ENCODE measurements at places on chromosomes 12 and 14. TPM values are rescaled to one million over a fixed set of nuclear protein-coding genes. Genes with fewer than 3 reads are reported as not detected.

DNA sequence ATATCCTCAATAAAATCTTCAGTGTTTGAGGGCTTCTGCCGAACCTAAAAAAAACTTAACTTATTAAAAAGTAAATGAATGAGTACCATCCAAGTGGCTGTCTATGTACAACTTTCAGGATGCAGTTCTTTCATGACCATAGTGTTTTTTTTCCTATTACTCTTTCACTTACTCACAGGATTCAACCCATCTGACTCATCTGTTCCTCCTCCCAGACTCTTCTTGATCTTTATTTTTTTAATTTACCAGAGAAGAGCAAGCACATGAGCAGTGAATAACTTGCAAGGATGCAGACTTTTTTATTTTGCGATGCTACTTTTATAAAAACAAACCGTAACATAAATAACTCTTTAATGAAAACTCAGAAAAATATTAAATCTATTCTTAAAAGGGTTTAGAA is 24.5 kb downstream of the RECQL start:
- no peak for DNase-seq
- H3K27me3 ChIP-seq: no peaks in the 10 kb centered on the region
- peaks cover 17% of the 10 kb centered on the region for H3K36me3 ChIP-seq

- no peak for DNase-seq
- H3K27ac ChIP-seq: no peak overlapping the region
- H3K36me3 ChIP-seq: no peaks in the 10 kb centered on the region
- no peak overlapping the region for H3K4me3 ChIP-seq
- H3K4me1 ChIP-seq: no peaks in the 10 kb centered on the region
Measured at GRCh38 chr14:85625925-85626585, 96.1 kb downstream of the FLRT2 start.

DNA sequence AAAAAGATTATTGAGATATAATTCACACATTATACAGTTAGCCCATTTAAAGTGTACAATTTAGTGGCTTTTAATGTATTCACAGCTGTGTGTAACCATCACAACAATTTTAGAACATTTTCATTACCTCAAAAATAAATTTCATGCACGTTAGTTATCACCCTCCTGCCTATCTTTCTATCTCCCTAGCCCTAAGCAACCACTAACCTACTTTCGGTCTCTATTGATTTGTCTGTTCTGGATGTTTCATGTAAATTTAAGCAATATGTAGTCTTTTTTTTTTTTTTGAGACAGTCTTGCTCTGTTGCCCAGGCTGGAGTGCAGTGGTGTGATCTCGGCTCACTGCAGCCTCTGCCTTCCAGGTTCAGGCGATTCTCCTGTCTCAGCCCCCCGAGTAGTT is 439.4 kb downstream of the PCNX1 start:
- no peaks in the 10 kb centered on the region for H3K27me3 ChIP-seq
- H3K4me3 ChIP-seq: no peak overlapping the region
- H3K36me3 ChIP-seq: no peaks in the 10 kb centered on the region

- no peaks in the 10 kb centered on the region for H3K27me3 ChIP-seq
- H3K4me3 ChIP-seq: no peak overlapping the region
- no peaks in the 10 kb centered on the region for H3K4me1 ChIP-seq
- H3K36me3 ChIP-seq: no peaks in the 10 kb centered on the region
Measured at GRCh38 chr14:54712465-54713200, 145.7 kb downstream of the SAMD4A start.

DNA sequence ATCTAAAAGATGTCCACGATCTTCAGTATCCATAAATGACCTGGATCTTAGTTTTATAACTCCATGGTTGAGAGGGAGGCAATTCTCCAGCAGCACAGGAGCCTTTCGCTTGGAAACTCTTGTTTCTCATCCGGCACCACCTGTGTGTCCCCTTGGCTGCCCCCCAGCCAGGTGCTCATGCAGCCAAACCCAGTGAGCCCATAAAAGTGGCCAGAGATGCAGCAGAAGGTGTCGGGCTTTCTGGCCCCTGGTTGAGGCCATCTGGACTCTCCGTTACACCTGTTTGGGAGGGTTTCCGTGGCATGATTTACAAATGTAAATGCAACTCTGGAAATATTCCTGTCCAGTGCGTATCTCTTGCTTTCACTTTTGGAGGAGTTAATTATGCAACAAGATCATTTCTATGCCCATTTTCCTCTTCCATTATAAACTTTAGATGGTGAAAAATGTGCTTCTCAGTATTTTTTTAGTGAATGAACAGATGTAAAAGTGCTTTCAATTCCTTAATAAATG is 291.1 kb downstream of the DIO2 start:
- H3K36me3 ChIP-seq: no peaks in the 10 kb centered on the region
- H3K27ac ChIP-seq: no peak overlapping the region
- no peaks in the 10 kb centered on the region for H3K4me1 ChIP-seq
- H3K27me3 ChIP-seq: no peaks in the 10 kb centered on the region

- H3K27me3 ChIP-seq: no peaks in the 10 kb centered on the region
- H3K4me3 ChIP-seq: no peak overlapping the region
- DNase-seq: no peak
- H3K27ac ChIP-seq: no peak overlapping the region
- H3K36me3 ChIP-seq: no peaks in the 10 kb centered on the region
Measured at GRCh38 chr12:65209655-65210043, 40.3 kb downstream of the LEMD3 start.

GRCh38 chr14:100342195-100342594 is 19.1 kb downstream of the SLC25A47 start:
- peaks cover 5% of the 10 kb centered on the region for H3K4me1 ChIP-seq
- no peak overlapping the region for H3K27ac ChIP-seq
- no peak for DNase-seq
- no peaks in the 10 kb centered on the region for H3K27me3 ChIP-seq
- H3K4me3 ChIP-seq: no peak overlapping the region

DNA sequence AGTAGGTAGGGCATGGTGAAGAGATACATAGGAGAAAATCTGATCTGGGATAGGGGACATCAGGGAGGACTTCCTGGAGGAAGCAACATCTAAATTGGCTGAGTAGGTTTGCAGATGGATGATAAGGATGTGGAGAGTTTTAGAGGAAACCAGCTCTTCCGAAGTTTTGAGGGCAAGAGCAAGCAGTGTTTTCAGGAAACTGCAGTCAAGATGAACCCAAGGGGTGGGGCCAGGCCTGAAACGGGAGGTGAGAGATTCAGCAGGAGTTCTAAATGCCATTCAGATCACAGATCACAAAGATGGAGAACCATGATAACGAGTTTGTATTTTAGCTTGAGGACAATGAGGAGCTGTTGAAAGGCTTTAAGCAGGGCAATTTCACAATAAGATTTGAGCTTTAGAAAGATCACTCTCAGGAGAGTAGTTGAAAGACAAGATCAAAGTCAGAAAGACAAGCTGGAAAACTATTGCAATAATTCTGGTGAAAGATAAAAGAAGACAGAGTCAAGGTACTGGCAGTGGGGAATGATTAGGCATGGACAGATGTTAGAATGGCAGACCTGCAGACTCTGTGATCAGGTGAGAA is 70.1 kb upstream of the PLXNC1 start:
- H3K4me3 ChIP-seq: no peak overlapping the region
- H3K27ac ChIP-seq: no peak overlapping the region
- H3K36me3 ChIP-seq: no peaks in the 10 kb centered on the region
- DNase-seq: no peak
- H3K4me1 ChIP-seq: no peaks in the 10 kb centered on the region
- no peaks in the 10 kb centered on the region for H3K27me3 ChIP-seq

DNA sequence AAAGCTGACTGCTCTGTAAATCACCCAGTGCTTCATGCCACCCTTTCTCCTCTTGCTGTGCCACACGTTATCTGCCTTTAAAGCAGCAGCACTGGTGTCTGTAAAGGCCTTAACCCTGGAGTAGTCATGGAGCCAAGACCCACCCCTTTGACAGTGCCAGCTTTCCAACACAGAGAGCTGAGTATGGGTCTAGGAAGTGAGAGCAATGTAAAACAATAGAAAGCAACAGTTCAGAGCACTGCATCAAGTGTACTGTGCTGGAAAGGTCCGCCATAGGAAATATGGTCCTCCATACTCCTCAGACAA is 139.5 kb downstream of the DAD1 start:
- no peaks in the 10 kb centered on the region for H3K4me1 ChIP-seq
- H3K27ac ChIP-seq: no peak overlapping the region
- DNase-seq: no peak
- no peak overlapping the region for H3K4me3 ChIP-seq
- H3K36me3 ChIP-seq: no peaks in the 10 kb centered on the region

GRCh38 chr14:93431036-93431670 is 414 bp downstream of the UNC79 start:
- no peaks in the 10 kb centered on the region for H3K36me3 ChIP-seq
- DNase-seq: no peak
- no peak overlapping the region for H3K4me3 ChIP-seq
- H3K4me1 ChIP-seq: no peaks in the 10 kb centered on the region

DNA sequence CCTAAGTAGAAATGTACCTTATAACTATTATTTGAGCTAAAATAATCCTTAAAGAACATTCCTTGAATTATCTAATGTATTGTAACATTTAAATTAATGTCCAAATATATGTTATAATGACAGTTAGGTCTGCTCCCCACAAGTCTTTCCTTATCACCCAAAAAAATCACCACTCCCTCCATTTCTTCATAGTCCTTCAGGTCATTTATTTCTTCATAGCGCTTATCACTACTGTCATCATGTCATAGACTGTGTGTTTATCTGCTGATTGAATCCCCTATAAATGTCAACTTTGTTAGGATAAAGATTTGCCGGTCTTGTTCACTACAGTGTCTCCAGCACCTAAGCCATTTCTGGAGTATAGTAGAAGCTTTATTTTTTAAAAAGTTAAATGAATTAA is 12.0 kb downstream of the LUM start:
- no peak overlapping the region for H3K4me3 ChIP-seq
- no peaks in the 10 kb centered on the region for H3K36me3 ChIP-seq
- no peaks in the 10 kb centered on the region for H3K4me1 ChIP-seq
- no peak for DNase-seq
- no peaks in the 10 kb centered on the region for H3K27me3 ChIP-seq

DNA sequence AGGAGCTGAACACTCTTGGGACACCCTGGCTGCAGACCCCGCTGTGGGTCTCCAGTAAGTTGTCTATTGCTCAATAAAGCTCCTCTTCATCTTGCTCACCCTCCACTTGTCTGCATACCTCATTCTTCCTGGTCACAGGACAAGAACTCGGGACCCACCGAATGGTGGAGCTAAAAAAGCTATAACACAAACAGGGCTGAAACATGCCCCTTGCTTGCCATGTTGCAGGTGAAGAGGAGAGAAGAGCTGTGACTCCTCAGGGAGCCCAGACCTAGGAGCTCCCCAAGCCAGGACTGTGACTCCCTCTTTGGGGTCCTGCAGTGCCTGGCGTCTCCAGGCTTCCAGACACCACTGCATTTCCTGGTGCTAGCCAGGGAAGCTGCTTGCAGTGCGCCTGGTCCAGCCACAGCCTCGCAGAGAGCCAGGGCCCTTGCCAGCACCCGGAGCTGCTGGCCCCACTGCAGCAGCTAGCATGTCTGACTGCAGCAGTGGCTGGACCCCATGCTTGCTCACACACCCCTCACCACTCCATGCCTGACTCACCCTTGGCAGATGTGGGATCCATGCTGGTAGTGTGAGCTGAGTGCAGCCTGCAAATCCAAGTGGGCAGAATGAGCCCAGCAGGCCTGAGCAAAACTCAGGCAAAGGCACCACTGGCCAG is 37.1 kb upstream of the OR5AU1 start:
- H3K36me3 ChIP-seq: no peaks in the 10 kb centered on the region
- no peak overlapping the region for H3K4me3 ChIP-seq
- no peaks in the 10 kb centered on the region for H3K4me1 ChIP-seq

DNA sequence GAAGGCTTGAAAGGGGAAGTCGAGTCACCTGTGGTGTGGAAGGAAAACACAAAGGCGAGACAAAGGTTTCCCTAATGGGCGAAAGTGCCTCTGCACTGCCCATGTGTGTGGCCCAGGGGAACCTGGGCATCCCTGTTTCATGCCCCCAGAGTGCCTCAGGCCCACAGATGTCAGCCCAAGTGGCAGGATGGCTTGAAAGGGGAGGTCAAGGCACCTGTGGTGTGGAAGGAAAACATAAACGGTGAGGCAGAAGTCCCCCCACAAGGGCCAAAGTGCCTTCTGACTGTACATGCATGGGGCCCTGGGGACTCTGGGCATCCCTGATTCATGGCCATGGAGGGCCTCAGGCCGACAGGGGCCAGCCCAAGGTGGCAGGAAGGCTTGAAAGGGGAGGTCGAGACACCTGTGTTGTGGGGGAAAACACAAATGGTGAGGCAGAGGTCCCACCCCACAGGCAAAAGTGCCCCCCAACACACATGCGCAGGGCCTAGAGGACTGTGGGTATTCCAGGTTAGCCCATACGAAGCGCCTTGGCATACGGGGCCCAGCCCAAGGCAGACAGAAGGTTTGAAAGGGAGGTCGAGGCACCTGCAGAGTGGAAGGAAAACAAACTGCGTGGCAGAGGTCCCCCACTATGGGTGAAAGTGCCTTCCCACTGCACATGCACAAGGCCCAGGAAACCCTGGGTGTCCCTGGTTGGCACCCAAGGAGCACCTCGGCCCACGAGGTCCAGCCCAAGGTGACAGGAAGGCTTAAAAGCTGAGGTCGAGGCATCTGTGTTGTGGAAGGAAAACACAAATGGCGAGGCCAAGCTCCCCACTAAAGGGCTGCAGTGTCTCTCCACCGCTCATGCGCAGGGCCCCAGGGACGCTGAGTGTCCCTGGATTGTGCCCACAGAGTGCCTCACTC is 382.3 kb downstream of the ALG10 start:
- peaks cover 10% of the 10 kb centered on the region for H3K27me3 ChIP-seq
- no peaks in the 10 kb centered on the region for H3K36me3 ChIP-seq
- H3K27ac ChIP-seq: no peak overlapping the region
- H3K4me3 ChIP-seq: no peak overlapping the region
- H3K4me1 ChIP-seq: no peaks in the 10 kb centered on the region
- no peak for DNase-seq

- no peaks in the 10 kb centered on the region for H3K4me1 ChIP-seq
- no peaks in the 10 kb centered on the region for H3K27me3 ChIP-seq
- H3K4me3 ChIP-seq: no peak overlapping the region
- no peaks in the 10 kb centered on the region for H3K36me3 ChIP-seq
- H3K27ac ChIP-seq: no peak overlapping the region
Measured at GRCh38 chr14:86999036-86999435, 993.9 kb downstream of the GALC start.

GRCh38 chr12:91240386-91241095 is 57.9 kb upstream of the DCN start:
- H3K4me1 ChIP-seq: no peaks in the 10 kb centered on the region
- no peaks in the 10 kb centered on the region for H3K36me3 ChIP-seq
- H3K4me3 ChIP-seq: no peak overlapping the region

DNA sequence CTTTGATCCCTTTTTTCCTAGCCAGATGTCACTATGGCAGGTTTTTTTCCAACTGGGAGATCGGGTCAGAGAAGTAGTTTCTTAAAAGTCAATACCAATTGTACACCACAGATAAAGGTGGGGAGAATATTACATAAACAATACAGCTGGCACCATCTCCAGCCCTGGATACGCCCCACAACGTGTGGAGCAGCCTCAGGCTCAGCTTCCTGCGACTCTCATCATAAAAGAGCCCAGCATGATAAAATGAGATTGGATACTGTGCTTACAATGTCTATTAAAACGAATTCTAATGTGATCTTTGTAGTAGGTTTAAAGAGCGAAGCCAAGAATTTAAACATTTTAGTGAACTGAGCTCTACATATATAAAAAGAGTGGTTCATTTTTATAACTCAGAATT is 21.5 kb downstream of the EFCAB11 start:
- H3K4me3 ChIP-seq: no peak overlapping the region
- H3K27me3 ChIP-seq: no peaks in the 10 kb centered on the region
- H3K36me3 ChIP-seq: no peaks in the 10 kb centered on the region
- no peak overlapping the region for H3K27ac ChIP-seq

The TXNDC16 gene
- total RNA-seq: 4.9 TPM

The CRY1 gene
- total RNA-seq: 43.8 TPM

The TMEM179 gene
- 3.4 TPM for total RNA-seq

The MYF5 gene
- total RNA-seq: not detected

The C12orf50 gene
- not detected for total RNA-seq

The SLIRP gene
- total RNA-seq: 162 TPM

The CRIP2 gene
- 280 TPM for total RNA-seq

The USP44 gene
- 0.10 TPM for total RNA-seq

The SOX5 gene
- total RNA-seq: 0.23 TPM

The ASPG gene
- total RNA-seq: not detected

The SIX6 gene
- total RNA-seq: not detected

Data from Panc1 (cell line).